Activated T-cell treated with anti-CD3 and anti-CD28 coated beads for 48 hours (primary cell): ENCODE measurements at places on chromosomes 4 and X.
A peak's percentile ranks its signal among the peaks of the same experiment; 100 is the strongest.

- no peak for DNase-seq
These were observed 57.6 kb upstream of the RAPGEF2 start for GRCh38 chr4:159045321-159045720.

DNA sequence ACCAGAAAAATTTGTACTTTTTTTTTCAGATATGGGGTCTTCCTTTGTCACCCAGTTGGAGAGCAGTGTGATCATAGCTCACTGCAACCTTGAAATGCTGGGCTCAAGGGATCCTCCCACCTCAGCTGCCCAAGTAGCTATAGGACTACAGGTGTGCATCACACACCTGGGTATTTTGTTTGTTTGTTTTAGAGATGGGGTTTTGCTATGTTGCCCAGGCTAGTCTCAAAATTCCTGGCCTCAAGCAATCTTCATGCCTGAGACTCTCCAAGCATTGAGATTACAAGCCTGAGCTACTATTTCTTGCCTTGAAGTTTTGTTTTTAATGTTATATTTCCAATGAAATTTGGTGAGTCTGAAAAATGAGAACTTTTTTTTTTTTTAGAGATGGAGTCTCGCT, 847.8 kb downstream of the TRIML1 start:
- no peak for DNase-seq

DNA sequence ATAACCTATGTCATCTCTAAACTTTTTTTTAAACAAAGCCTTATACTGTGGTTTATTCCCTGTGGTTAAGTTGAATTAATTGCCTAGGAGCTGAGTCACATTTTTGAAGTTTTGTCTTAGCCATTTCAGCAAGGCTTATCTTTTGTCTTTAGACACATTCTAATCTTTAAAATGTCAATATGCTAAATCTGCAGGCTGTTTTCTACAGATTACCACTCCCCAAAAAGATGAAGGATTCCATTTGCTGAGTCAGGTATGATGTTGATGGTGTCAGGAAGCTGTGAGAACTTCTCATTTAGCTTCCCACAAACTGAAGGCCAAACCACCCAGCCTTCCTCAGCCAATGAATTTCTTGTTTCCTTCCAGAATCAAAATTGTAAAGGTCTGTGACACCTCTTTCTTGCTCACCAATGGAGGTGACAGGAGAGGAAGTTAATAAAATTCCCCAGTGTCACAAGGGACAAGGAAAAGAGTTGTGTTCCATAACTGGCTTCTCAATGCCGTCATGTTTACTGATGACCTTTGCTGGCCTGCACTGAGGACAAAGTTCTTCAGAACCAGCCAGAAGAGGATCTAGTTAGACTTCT, 3.7 kb upstream of the CXCL6 start:
- no peak for DNase-seq

- no peak for DNase-seq
These were observed 333.0 kb downstream of the ADGRL3 start for GRCh38 chr4:61533140-61533539.

GRCh38 chr4:98657531-98658286, 702 bp downstream of the TSPAN5 start:
- peak; percentile 41 for DNase-seq
